Gastrocnemius medialis (tissue), 4 donors: ENCODE measurements at places on chromosomes 12 and 14.

- no peak for DNase-seq
These were observed 96.3 kb upstream of the EEA1 start for GRCh38 chr12:93025145-93026103.

GRCh38 chr12:124213666-124214347 is 81.1 kb upstream of the RFLNA start:
- DNase-seq: no peak

- DNase-seq: no peak
These were observed 145.0 kb downstream of the BTG1 start for GRCh38 chr12:92000597-92000996.

DNA sequence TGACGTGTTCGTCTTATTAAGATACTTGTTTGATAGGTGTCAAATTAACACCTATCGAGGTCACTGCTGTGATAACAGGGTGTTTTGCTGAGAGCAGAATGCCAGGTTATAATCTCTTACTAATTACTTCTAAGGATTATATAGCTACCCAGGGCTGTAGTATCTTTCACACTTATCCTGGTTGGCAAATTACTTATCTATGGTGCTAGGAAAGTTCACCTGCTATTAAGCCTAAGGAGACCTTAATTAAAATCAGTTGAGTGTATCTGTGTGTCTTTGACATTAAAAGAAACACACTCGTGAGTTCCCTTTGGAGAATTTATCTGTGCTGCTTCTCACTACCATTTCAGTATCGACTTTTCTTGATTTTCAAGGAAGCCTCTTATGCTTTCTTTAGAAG is 301.6 kb upstream of the SLC16A7 start:
- DNase-seq: no peak

- no peak for DNase-seq
These were observed 22.8 kb upstream of the DHRS4 start for GRCh38 chr14:23930742-23931141.

GRCh38 chr12:93098077-93098476 is 169.0 kb upstream of the EEA1 start:
- no peak for DNase-seq
